ENCODE measurements at places on chromosomes 3 and 15.

DNA sequence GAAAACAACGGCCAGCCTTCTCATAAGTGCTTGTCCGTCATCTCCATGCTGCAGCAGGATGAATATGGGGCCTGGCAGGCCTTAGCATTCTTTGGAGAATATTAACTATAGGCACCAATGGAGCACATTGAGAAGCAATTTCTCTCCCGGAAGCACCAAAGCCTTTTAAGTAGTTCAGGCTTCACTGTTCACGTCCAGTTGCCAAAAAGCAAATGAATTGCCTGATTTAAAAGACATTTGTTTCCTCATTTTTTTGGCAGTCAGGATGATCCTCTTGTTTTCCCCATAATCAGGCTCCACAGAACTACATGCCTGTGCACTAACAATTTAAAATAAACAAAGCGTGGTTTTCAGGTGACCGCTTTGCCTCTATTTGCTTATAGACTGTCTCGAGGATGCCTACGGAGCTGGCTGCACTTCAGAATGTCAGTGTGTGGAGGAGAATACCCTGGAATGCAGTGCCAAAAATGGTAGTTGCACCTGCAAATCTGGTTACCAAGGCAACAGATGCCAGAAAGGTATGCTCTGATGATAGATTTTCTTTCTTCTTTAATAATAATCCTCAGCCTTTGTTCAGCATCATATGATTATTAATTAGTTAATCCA is 725.2 kb upstream of the GOLIM4 start:
- no peak for DNase-seq

GRCh38 chr3:119588112-119588511 is 8.8 kb downstream of the ADPRH start:
- DNase-seq, result no peak

DNA sequence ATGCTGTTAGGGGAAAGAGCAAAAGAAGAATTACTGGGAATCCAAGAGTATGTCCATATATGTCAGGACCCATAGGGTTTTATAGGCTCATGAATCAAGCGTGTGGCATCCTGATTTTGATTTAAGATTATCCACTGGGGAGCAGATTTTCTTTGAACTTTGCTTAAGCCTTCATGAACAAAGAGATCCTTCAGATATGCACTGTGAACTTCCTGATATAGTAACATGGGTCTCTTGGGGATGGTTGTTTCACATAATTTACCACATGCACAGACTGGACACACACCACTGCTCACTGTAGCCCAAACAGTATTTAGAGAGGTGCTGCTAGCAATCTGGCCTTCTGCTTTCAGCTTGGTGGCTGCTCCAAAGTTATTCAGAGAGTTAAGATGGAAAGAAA is 200.9 kb upstream of the ZPLD1 start:
- DNase-seq, result no peak

DNA sequence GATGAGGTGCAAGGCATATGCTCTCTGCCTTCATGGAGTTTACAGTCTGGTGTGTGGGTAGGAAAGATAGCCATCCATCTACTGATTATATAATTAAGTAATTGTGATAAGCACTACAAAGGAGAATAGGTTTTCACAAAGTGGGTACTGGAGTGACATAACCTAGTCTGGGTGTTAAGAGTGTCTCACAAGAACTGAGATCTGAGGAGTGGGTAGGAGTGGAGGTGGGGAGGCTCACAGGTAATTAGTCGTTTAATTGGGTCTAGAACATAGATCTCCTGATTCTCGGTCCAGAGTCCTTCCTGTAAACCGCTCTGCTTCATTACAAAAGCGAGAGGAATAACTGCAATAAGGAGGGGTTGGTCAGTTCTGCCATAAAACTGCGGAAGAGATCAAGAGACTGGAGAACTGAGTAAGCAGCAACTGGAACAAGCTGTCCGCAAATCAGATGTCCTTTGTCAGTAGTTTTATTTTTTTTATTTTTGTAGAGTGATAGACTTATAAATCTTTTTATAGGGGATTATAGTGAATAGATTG is 2.2 kb downstream of the NEO1 start:
- no peak for DNase-seq

DNA sequence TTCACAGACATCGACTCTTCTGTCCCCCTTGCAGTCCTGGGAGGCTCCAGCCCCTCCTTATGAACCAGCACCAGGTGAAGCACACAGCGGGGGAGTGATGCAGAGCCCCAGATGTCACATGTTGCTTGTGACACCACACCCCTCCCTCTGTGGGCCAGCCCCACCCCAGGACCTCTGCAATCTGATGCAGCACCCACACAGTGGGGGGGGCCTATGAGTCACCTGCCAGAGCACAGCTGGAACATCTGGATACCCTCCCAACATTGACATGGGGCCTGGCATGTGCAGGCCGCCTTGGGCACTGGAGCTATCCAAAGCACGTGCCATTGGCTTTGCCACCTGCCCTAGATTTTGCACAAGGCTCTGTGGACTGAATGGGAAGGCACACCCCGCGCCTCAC is 70.5 kb downstream of the FEM1B start:
- DNase-seq, result no peak

DNA sequence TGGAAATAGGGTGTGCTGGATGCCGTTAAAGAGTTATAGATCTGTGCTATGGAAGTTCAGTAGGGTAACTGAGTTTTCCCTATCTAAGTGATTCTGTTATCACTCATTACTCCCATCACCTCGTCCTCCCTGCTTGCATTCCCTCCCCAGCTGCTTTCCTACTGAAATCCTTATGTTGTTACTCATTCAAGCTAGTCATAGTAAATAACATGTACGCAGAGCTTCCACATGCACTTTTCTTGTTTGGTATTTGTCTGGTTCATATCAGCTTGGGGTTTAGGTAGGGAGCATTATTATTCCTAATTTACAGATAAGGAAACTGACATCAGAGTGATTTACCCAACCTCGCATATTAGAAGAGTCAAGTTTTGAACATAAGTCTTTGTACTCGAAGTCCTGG is 135.1 kb downstream of the HCN4 start:
- DNase-seq, result no peak

DNA sequence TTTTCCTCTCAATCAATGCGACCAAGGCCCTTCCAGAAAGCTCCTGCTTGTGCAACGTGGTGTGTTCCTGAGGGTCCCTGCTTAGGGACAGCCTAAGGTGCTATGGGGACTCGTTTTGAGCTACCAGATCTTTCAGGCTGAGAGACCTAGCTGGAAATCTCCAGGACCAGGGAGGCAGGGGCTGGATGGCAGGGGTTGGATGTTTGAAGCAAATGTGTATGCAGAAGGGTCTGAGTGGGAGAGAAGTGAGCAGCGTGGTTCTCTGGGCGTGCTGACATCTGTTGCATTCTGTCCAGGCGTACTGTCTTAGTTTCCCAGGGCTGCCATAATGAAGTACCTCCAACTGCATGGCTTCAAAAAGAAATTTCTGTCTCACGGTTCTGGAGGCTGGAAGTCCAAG is 31.7 kb upstream of the SLCO2A1 start:
- DNase-seq, result no peak

GRCh38 chr3:122577409-122578031 is at the start of gene PARP15:
Gene PARP15, plus strand, starts transcription at chr3:122577650. Its CDS starts 18 bp downstream, at chr3:122577668.
- DNase-seq, result no peak

Data from activated CD4-positive, alpha-beta T cell treated with anti-CD3 and anti-CD28 coated beads for 1 hour (primary cell).